ENCODE measurements at places on chromosomes 2 and 18.

- no peak for DNase-seq
Observed at GRCh38 chr2:167140767-167141166, 252.5 kb downstream of the XIRP2 start.

GRCh38 chr18:54250846-54251261 is 18.5 kb upstream of the POLI start:
- DNase-seq, result no peak

- no peak for DNase-seq
Observed at GRCh38 chr18:13379930-13380690, 161.6 kb downstream of the LDLRAD4 start.

DNA sequence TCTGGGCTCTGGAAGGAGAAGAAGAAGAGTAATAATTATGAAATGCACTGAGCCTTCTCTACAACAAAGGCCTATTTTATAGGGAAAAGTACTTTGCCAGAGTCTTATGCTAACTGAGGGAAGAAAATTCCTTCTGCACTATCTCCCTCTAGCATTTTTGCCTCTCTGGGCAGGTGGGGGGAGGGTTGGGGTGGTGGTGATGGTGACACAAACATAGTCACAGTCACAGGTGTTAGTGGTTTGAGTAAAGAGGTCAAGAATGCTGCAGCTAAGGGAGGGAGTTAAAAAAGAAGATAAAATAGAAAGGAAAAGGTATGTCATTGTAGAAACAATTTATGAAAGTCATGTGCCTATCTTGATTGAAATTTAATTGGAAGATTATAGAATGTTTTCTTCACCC is 140.8 kb upstream of the COL3A1 start:
- no peak for DNase-seq
